D341Med (cell line): ENCODE measurements at places on chromosomes 3 and 15.

DNA sequence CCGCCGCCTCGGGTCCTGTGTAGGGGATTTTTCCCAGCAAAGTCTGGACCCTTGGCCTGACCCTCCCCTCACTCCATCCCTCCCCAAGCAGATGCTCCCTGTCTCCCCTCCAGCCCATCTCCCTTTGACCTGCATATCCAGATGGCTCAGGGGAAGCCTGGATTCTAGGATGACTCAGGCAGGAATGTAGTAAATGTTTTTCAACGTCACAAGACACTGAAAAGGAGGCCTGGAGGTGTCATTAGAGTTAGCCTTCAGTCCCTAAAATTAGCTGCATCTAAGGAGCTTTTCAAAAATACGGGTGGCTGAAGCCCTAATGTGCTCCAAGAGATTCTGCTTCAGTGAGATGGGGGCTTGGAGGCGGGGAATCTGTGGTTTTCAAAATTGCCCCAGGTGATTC lies 7.2 kb downstream of the ACAN start:
- no peak for DNase-seq

GRCh38 chr3:82745544-82745943 lies 984.1 kb upstream of the GBE1 start:
- no peak for DNase-seq

DNA sequence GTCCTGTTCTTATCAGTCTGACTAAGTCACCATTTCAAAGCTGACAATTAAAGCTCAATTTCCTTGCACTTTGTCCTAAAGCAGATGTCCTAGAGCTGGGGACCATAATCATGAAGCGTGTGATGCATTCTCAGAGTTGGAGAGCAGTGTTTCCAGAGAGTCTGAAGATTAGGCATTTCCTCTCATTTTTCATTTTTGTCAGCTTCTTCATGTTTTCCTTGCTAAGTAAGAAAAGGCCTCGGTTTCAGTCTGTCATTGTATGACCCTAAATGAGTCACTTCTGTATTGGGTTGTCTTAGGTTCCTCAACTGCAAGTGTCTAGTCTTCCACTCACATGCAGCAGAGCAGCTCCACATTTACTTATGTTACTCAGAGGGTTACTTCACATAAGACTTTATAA lies 257.2 kb upstream of the TPRG1 start:
- DNase-seq = no peak

DNA sequence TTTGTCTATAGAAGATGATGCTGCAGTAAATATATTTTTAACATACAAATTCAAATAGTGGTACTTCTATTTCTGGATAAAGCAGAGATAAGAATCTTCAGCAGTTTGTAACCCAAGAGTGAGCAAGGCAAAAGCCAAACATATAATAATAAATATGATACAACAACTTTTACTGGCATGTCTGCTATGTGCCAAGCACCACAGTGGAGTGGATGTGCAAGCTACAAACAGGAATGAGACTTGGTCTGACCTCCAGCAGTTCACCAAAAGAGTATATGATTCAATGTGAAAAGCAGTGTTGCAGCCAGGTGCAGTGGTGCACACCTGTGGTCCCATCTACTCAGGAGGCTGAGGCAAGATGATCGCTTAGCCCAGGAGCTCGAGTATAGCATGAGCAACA lies 395.6 kb downstream of the EPHB1 start:
- DNase-seq = no peak

- DNase-seq = no peak
Observed at GRCh38 chr3:192887701-192888100, 30.0 kb downstream of the MB21D2 start.

- no peak for DNase-seq
Observed at GRCh38 chr3:37189109-37189508, 14.7 kb upstream of the LRRFIP2 start.

- DNase-seq = no peak
Observed at GRCh38 chr3:72494626-72495025, 353.6 kb downstream of the SHQ1 start.

- no peak for DNase-seq
Observed at GRCh38 chr3:3847994-3848922, 49.0 kb downstream of the LRRN1 start.

DNA sequence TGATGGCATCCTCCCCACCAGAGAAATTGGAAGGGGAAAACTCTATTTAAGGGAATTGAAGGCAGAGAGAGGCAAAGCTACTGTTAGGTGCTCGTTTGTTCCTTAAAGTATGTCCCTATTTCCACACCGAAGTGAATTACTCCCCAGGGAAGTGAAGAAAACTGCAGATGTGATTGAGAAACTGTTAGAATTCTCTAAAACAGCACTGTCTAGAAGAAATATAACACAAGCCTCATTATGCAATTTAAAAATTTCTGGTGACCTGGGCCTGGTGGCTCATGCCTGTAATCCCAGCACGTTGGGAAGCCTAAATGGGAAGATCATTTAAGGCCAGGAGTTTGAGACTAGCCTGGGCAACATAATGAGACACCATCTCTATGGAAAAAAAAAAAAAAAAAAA lies 305.0 kb downstream of the SHQ1 start:
- DNase-seq = no peak

DNA sequence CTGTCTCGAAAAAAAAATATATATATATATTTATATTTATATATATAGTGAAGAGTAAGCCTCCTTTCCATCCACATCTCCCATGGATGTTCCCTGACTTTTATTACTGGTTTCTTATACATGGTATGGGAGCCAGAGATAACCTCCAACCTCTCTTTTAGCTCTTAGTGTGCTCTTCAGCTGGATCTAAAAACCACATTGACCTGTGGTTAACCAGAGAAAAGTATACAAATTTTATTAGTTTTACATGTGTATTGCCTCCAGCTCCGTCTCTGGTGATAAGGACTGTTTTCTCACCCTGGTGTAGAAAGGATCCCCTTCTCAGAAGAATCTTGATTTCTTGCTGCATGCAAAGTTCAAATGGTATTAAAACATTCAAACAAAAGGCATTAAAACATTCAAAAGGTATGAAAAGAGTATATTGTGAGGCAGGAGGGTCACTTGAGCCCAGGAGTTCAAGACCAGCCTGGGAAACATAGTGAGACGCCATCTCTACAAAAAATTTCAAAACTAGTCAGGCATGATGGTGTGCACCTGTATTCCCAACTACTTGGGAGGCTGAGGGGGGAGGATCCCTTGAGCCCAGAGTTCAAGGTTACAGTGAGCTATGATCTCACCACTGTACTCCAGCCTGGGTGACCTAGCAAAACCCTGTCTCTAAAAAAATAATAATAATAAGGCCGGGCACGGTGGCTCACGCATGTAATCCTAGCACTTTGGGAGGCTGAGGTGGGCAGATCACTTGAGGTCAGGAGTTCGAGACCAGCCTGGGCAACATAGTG lies 13.5 kb upstream of the TTBK2 start:
- no peak for DNase-seq

DNA sequence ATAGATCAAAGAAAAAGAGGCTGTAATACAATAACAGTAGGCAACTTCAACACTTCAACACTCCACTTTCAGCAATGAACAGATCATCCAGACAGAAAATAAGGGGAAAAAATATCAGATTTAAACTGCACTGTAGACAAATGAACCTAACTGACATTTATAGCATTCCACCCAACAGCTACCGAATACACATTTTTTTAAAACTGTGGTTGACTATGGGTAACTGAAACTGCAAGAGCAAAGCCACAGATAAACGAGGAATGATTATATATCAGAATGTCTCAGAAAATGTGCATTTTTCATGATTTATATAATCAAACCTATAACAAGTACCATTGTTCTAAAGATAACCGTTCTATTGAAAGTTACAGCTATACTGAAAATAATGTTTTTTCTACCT lies 514.9 kb upstream of the DPPA4 start:
- no peak for DNase-seq

DNA sequence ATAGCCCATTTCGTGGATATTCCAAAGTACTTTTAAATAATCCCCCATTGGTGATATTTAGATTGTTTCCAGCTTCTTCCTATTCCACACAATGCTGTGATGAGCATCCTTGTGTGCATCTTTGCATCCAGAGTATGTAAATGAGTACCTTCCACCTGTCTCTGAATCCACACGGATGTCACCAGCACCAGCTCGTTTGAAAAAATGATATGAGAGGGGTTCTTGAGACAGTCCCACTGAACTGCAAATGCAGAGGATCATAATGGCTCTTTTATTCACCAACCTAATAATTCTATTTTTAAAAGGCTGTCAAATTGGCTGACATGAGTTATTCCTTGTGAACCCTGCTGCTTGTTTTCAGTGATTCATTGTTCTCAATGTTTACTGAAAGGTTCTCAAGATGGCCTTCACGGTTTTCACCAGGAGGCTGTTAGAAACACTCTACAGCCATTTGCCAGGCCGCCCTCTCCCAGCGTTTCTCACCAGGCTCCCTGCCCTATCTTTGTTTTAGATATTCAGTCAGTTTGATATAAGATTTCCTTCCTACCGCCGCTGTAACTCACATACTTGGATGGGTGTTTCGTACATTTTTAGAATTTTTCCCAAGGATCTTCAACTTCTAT lies 96.7 kb upstream of the PTPRG start:
- DNase-seq = no peak

DNA sequence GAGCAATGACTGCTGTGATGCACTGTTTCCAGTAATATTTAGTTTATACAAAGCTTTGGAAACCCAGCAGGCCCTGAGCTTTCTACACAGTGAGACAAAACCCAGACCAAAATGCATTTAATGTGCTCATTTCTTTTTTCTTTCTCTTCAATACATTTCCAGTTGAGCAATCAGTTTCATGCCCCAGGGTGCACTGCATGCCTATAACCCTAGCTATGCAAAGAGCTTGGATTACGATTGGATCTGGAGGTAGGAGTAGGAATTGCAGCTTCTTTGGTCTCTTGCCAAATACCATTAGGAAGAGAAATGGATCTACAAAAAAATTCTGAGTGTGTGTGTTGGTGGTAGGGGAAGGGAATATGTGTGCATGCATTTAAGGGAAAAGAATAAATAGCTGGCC lies 1001.4 kb downstream of the SQOR start:
- no peak for DNase-seq

DNA sequence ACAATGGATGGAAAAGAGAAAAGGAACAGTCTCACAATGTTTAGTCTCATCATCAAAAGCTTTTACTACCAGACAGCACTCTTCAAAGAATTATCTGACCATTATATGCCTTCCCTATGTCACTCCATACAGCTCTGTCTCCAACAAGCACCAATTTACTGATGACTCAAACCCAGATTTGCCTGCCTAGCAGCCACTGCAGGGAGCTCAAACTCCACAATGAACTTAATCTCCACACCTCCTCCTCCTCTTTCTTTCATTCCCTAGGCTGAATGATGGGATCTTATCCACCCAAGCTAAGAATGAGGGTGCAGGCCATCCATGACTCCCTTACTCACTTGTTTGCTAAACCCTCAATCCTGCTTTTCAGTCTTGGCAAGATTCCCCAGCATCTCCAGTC lies 45.5 kb downstream of the NBEAL2 start:
- DNase-seq = no peak

GRCh38 chr3:120114376-120114775 lies 20.1 kb upstream of the GSK3B start:
- no peak for DNase-seq

DNA sequence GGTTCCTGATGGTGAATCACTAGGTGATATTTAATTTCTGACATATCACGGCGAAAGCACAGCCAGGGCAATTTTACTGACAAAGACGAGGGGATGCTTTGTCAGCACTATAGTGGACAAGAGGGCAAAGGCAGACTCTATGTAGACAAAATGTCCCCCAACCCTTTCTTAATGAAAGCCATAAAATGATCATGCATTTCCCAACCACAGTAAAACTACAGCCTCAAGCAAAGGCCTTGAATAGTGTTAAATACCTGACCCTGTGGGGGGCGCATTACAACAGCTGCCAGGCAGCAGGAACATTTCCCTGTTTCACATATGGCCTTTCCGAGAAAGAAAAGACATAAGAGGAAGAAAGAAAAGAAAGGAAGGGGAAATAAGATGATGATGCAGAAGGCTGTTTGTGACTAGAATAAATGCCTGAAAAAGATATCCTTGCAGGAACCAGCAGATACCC lies 49.5 kb downstream of the GLDN start:
- no peak for DNase-seq

- DNase-seq = no peak
Observed at GRCh38 chr3:89278302-89279025, 171.0 kb downstream of the EPHA3 start.

- peak; percentile 27 for DNase-seq
Observed at GRCh38 chr3:145557405-145557804, 603.6 kb downstream of the PLOD2 start.

DNA sequence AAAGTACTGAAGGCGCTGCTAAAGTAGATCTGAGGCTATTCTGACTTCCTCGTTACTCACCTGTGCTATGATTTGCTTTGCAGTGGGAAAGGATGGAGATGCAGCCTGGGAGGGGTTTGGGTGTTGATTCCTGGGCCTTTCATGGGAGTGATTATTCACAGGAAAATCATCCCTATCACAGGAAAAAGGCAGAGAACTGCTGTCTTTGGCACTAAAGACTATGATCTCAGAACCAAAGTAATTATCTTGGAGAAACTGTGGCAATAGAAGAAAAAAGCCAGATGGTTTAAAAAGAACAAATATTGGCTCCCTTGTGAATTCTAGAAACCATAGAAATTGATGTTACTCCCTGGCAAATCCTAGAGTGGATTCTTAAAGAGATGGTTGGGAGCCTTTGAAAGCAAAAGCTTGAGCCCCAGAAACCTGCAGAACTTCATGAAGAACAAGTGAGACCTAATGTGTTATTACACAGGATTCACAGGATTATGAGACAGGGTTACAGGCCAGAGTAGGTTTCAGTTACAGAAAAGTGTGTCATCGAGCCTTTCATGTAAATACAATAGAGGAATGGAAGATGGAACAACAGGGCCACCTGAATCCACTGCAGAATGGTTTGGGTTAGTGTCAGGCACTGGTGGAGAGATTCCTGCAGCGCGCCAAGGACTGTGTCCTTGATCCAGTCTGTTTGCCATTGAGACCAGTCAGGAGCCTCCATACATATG lies 85.7 kb downstream of the OXNAD1 start:
- no peak for DNase-seq

DNA sequence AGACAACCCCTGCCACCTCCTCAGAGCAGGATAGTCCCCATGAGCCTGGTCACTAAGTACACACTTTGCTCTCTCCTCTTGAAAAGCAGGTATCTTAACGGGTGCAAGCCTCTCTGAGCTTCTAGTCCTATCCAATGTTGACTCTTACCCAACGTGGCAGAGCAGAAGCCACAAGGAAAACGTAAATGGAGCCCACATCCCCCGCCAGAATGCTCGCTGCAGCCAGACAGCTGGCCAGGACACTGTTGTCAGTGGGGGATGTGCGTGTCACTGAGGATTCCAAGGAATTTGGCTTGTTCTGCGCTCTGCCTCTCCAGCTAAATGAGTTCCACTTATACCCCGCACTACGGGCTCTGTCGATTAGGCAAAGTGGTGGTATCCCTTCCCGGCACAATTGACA lies 67.8 kb upstream of the IGF1R start:
- DNase-seq = no peak

DNA sequence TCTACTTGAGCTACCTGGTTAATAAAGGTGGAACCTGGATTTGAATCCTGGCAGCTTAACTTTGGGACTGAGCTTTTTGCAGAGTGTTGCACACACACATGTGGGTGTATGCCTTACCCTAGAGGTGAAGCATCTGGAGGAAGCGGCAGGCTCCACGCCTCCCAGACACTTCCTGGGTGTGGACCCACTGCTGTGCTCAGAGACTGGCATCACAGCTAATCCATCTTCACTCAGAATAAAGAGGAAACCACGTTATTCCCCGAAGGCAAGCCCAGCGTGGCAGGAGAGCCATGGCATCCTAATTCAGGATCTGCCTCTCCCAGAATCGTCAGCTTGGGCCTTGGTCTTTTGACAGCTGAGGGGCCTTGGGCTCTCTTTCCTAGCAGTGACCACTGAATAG lies 25.5 kb downstream of the CCDC13 start:
- peak; percentile 8 for DNase-seq
